Renal cortical epithelial cell (primary cell): ENCODE measurements at places on chromosomes 3 and 15. TPM values are rescaled to one million over a fixed set of nuclear protein-coding genes. Genes with fewer than 3 reads are reported as not detected.

The DHX30 gene
- total RNA-seq: 56.6 and 85.6 TPM in 2 replicates

- DNase-seq: no peak
These were observed 85.9 kb downstream of the NR2F2 start for GRCh38 chr15:96416218-96416933.

DNA sequence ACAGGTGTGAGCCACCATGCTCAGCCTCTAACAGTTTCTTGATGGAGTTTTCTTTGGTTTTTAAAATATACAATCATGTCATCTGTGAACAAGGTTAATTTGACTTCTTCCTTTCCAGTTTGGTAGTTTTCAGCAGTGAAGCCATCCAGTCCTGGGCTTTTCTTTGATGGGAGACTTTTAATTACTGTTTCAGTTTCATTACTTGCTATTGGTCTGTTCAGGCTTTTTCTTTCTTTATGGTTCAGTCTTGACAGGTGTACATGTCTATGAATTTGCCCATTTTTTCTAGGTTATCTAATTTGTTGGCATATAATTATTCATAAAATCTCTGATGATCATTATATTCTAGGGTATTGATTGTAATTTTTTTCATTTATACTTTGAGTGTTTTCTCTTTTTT, 36.8 kb downstream of the PFN2 start:
- no peak for DNase-seq

DNA sequence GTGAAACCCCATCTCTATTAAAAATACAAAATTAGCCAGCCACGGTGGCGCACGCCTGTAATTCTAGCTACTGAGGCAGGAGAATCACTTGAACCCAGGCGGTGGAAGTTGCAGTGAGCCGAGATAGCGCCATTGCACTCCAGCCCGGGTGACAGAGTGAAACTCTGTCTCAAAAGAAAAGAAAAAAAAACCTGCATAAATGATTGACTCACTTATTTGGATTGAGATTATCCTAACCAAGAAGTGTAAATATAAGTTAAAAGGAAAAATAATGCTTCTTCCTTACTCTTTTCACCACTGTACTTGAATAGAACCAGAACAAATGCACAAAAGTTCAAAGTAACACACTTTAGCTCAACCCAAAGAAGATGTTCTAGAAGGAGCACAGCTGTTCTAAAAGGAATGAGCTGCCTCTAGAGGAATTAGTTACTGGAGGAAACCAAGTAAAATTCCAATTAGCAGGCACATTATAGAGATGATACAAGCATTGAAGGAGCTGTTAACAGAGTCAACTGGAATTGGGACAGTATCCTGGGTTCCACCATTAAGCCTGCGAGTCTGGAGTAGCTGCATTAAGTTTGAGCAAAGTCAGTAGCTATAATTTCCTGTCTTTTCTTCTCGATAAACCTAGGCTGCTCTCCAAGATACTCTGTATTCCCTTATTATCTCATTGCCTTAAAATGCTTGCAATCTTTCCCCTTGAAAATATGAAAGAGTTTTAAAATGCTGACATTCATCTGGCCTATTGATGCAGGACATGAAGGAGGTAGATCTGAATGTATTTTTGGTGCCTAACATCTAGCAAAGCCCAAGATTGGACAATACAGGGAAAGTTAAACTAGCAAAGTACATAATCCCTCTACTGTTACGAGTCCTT, 9.5 kb downstream of the MTHFS start:
- DNase-seq: no peak

DNA sequence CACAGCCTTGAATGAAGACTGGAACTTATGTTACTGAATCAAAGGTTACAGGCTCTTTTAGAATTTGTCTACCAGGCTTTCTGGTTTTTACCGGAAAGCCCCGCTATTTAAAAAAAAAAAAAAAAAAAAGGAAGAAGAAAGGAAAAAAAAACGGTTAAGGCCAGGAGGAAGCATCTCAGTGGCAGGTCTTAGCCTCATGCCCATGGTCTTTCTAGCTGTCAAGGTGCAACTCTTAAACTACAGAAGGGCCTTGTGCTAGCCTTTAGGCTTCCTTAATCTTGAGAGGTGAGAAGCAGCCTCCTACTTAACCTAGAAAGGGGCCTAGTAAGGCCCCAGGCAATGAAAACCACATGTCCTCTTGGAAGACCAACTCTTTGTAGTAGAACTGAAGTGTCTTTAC, 77.5 kb downstream of the TBC1D5 start:
- no peak for DNase-seq

DNA sequence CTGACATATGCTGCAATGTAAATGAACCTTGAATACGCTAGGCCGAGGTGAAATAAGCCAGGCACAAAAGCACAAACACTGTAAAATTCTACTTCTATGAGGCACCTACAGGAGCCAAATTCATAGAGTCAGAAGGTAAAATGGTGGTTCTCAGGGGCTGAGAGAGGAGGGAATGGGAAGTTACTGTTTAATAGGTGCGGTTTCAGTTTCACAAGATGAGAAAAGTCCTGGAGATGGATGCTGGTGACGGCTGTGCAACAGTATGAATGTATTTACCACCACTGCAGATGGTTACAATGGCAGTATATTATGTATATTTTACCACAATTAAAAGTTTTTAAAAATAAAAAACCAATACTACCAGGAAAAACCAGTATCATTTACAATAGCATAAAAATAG, 4.0 kb downstream of the TNK2 start:
- DNase-seq: no peak

- no peak for DNase-seq
These were observed 14.8 kb downstream of the PRC1 start for GRCh38 chr15:90979582-90979981.
